ENCODE measurements at places on chromosomes 1 and 21.

GRCh38 chr1:80375662-80376061, 1369.1 kb upstream of the ADGRL4 start:
- no peak for DNase-seq

DNA sequence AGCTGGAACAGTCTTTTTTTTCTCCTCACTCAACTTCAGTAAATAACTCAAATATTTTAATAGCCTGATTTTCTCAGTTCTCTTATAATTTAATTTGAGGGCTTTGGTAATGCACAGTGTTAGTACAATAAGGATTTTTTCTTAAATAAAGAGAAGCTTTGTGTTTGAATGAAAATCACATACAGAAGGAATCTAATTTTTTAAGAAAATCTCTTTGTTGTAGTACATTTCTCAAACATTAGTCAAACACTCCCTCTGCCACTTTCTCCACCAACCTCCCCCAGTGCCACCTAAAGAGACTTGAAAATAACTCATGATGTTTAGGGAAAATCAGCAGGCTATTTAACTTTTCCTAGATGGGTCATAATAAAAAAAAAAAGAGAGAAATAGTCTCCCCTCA, 42.3 kb upstream of the ACP6 start:
- no peak for DNase-seq

DNA sequence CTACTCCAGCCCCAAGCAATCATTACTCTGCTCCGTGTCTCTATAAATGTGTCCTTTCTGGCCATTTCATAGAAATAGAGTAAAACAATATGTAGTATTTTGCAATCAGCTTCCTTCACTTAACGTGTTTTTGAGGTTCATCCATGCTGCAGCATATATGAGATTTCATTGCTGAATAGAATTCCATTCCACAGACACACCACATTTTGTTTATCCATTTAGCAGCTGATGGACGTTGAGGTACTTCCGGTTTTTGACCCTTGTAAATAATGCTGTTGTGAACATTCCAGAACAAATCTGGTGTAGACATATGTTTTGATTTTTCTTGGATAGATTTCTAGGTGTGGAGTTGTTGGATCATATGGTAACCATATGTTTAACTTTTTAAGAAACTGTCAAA, 30.7 kb downstream of the ADAM30 start:
- DNase-seq: no peak

DNA sequence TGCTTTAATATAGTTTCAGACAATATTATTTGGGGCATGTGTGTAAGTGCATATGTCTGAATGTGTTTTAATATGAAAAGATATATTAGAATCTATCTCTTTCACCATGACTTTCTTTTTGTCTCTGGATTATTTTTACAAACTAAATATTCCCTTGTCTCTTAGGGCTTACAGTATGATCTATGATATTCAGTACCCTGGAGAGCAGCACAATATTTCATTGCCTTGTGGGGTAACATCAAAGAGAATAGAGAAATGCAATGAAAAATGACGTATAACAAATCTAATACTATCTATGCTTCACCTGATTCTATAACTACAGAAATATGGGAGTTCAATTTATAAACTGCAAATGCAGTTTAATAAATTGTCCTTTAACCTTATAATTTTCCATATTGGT, 2084.5 kb downstream of the MRPL39 start:
- DNase-seq: no peak

DNA sequence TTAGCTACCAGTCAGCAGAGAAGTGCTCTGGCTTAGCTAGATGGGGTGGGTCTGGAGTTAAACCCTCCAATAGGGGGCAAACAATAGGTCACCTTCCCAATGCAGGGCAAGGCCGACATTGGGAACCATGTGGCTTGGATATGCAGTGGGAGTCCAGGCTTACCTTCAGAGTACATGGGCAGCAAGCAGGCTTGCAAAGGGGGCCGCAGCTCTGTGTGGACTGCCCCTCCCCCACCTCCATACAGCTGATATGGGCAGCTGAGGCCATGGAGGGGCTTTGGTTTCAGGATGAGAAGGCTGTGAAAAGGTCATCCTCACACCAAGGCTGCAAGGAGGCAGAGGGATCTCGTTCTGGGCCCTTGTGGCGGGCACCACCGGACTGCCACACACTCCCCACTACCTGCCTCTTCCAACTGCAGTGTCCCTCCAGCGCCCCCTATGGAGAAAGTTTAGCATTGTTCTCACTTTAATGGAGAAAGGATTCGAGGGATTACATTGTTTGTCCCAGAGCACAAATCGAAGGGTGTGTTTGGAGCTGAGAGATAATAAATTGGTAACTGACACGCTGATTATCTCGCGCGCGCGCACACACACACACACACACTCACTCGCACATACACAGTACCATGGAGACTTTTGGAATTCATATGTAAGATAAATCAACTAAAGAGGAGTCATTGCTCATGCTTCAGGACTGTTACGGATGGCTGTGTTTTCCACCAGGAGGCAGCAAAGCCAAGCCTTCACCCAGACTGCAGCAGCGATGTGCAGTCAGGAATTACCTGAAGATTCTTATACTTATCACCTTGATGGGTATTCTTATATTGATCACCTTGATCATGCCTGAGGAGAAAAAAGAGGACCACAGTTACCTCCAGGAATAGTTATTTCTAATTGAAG, 7.0 kb upstream of the SMCP start:
- no peak for DNase-seq

GRCh38 chr1:157286646-157287420, 148.6 kb upstream of the ETV3 start:
- DNase-seq: no peak

- no peak for DNase-seq
These were observed 12.2 kb downstream of the FH start for GRCh38 chr1:241507189-241507863.

GRCh38 chr1:157770442-157771043, 6.4 kb downstream of the FCRL2 start:
- no peak for DNase-seq

DNA sequence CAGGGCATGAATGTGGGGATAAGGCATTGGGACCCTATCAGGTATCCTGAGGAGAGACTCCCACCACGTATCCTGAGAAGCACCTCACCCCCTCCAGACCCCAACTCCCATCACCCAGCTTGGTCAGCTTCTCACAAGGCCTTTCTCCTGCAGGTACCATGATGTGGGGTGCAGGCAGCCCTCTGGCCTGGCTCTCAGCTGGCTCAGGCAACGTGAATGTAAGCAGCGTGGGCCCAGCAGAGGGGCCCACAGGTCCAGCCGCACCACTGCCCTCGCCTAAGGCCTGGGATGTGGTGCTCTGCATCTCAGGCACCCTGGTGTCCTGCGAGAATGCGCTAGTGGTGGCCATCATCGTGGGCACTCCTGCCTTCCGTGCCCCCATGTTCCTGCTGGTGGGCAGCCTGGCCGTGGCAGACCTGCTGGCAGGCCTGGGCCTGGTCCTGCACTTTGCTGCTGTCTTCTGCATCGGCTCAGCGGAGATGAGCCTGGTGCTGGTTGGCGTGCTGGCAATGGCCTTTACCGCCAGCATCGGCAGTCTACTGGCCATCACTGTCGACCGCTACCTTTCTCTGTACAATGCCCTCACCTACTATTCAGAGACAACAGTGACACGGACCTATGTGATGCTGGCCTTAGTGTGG, 1.3 kb downstream of the GPR3 start:
- DNase-seq: no peak
